ENCODE measurements at places on chromosomes 11 and 22.

DNA sequence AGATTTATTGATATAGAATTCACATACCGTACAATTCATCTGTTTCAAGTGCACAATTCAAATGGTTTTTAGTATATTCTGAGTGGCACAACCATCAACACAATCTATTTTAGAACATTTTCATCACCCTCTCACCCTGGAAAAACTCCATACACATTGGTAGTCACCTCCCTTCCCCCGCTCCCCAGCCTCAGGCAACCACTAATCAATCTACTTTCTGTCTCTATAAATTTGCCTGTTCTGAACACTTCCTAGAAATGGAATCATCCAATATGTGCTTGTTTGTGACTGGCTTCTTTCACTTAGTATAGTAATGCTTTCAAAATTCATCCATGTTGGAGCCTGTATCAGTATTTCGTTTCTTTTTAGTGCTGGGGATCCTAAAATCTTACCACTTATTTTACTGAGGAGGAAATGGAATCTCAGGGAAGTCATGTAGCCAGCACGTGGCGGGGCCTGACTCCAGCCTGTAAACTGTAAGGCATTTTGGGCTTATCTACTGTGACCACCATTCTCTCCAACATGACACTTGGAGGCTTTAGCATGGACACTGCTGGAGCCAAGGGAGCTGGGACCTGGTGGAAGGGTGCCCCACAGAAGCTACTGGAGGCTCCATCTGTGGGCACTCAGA lies 905 bp upstream of the UCP3 start:
- no peak for DNase-seq

DNA sequence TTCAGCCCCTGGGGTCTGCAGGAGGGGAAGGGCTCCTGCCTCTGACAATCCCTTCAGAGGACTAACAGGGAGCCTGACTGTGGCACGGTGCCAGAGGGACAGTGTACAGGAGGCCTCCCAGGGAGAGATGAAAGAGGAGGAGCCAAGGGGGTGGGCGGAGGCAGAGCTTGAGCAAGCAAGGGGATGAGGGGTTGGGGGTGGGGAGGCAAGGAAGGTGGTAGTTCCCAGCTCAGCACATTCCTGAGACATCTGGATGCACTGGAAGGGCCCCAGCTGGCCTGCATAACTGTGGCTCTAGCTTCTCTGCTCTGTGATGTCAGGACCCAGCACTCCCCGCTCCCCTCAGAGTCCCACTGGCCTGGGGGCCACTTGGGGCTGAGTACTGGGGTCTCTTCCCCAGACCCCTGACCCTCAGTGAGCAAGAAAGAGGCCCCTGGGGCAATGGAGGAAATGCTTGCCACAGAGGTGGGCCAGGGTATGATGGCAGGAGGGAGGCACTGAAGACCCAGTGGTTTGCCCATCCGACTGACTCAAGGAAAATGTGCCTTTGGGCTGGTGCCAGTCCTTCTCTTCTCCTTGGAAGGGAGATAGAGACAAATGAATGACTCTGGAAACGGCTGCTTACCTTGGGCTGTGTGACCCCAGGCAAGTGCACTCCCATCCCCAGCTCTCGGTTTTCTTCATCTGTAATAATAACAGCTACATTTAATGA lies 13.3 kb downstream of the CREB3L1 start:
- DNase-seq, result no peak

GRCh38 chr11:122345586-122345985 lies 229.6 kb upstream of the BLID start:
- DNase-seq, result no peak

DNA sequence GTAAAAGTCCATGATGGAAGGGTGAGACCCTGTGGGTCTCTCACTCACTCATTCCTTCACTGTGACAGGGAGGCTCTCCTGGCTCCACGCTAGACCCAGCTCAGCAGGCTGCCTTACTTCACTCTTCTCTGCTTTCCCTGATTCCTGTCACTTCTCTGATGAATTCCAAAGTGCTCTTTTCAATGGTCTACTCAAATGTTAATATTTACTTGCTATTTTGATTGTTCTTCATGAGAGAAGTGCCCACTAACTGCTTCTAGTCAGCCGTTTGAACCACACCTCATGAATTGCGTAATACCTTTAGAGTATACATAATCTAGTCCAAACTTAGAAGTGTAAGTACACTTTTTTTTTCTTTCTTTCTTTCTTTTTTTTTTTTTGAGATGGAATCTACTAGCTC lies 1350.2 kb upstream of the RAG2 start:
- no peak for DNase-seq

DNA sequence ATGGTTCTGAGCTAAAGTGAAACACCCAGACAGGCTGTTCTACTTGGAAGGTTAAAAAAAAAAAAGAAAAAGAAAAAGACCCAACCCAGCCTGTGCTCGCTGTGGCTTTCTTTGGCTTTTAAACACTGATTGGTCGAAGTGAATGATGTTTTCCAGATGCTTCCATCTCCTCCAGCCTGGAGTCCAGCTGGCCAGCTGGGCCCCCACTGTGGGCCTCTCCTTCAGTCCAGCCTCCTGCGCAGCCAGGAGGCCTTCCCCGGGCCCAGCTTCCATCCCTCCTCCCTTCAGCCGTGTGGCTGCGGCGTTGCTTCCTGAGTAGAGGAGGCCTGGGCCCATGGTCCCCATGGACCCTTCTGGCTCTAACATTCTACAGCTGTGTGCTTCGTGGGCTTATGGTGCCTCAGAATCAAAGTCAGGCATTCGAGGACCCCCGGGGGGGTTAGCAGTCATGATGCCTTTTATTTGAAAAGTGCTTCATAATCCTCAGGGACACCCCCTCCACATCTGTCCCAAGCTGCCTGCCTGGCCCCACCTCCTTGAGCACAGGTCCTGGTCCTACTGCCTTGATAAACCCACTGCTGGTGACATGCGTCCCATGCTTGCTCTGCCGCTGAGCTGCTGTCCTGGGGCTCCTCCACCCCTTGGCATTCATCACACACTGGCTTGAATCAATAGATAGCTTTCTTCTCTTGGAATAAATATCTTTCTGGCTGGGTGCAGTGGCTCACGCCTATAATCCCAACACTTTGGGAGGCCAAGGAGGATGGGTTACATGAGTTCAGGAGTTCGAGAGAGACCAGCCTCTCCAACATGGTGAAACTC lies 42.2 kb upstream of the FBLN1 start:
- DNase-seq, result no peak

DNA sequence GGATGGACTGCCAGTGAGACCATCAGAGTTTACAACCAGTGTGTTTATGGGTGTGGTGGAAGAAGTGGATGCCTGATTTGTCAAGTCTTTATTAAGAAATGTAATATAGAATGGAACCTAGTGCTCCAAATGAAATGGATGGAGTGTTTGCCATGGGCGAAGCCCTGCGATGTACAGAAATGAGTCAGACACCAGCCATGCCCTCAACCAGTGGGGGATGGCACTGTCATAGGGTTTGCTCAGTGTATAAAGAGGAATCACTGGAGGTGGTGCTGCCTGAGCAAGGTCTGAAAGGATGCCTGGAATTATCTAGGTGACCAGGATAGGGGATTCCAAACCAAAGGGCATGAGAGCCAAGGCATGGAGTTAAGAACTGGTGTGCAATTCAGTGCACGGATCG lies 120.9 kb upstream of the MTNR1B start:
- DNase-seq, result no peak

- DNase-seq, result no peak
Measured at GRCh38 chr11:104765401-104766095, 132.7 kb downstream of the CASP12 start.

- DNase-seq, result no peak
Measured at GRCh38 chr11:87463486-87464102, 425.9 kb downstream of the TMEM135 start.

- no peak for DNase-seq
Measured at GRCh38 chr11:433641-434040, 8.2 kb downstream of the ANO9 start.

- DNase-seq, result no peak
Measured at GRCh38 chr22:18145676-18146388, 4.1 kb upstream of the USP18 start.

GRCh38 chr22:24144056-24144777 lies 37.1 kb upstream of the SUSD2 start:
- DNase-seq, result no peak

GRCh38 chr22:49191506-49191980 lies 636.1 kb downstream of the BRD1 start:
- no peak for DNase-seq

- DNase-seq, result no peak
Measured at GRCh38 chr11:66070604-66071380, 720 bp downstream of the PACS1 start.

DNA sequence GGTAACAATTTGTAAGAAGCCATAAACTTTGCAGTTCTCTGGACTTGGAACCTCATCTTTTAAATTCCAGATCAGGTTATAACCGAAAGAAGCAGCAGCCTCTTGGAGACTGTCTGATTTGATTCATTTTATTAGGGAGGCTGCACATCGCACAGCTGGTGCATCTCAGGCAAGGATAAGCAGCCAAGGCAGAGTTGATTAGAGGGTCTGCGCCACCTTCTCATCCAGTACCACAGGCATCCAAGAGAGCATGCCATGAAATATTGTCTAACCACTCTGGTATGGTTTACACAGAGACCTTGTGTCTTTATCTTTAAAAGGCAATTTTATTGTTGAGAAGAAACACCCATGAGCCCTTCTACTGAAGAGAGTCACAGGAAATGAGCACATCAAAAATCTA lies 16.2 kb upstream of the CWF19L2 start:
- DNase-seq, result no peak

DNA sequence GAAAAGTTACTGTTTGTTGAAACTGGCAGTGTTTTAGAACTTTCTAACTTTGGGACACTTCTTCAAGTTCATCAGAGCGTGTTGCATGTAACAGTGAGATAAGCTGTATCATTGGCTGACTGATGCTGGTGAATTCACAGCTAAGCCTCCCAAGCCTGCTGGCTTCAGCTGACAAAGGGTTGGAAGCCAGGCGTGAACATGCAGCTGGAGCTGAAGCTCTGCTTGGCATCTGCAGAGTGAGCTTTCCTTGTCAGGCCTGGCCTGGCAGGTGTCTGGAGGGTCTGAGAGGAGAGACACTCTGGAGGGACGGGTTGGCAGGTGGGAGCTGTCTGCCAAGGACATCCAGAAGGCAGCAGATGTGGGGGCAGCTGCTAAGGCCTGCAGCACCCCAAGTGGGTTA lies 1.5 kb downstream of the AMPD3 start:
- DNase-seq, result no peak

DNA sequence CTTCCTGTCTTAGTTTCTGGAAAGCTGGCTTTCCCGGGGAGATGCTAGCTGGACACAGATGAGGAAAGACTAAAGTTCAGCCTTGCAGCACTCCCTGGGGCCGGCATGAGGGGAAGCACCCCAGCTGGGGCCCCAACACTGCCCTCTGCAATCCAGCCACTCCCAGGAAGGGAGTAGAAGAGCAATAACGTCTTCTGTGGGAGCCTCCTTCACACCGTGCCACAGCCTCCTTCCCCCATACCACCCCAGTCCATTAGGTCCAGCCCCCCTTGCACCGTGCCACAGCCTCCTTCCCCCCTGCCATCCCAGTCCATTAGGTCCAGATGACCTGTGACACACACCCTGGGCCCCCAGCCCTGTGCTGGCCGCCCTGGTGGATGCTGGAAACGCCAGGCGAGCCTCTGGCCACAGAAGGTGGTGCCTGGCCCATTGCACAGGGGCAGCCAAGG lies 44.1 kb upstream of the PRDM11 start:
- no peak for DNase-seq

DNA sequence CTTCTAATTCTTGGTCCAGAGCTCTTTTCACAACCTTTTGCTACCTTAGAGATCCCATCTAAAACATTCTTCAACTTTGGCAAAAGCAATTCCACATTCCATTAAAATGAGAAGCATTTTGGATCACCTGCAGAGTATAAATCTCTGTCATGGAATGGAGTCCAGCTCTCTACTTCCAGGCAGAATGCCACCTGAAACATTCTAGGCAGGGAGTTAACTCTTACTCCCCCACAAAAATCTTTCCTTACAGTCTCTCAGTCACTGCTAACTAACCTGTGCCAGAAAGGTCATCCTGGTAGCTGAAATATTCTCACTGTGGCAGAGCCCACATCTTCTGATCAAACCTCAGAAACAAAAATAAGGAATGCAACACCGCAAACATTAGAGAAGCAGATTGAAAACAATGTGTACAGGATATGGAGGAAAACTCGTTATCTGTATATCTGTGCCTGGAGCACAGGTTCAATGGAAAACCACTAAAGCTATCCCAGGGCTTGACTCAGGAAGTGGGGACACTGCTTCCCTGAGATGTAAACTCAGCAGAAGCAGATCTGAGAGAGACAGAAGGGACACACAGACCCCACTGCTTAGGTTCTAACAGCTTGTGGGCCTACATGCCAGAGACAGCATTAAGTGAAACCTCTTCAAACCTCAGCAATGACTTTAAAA lies 78.9 kb downstream of the KCNC1 start:
- no peak for DNase-seq

- no peak for DNase-seq
Measured at GRCh38 chr11:6251990-6252473, 7.6 kb upstream of the CCKBR start.

- no peak for DNase-seq
Measured at GRCh38 chr11:75770102-75770501, 1.5 kb downstream of the DGAT2 start.

DNA sequence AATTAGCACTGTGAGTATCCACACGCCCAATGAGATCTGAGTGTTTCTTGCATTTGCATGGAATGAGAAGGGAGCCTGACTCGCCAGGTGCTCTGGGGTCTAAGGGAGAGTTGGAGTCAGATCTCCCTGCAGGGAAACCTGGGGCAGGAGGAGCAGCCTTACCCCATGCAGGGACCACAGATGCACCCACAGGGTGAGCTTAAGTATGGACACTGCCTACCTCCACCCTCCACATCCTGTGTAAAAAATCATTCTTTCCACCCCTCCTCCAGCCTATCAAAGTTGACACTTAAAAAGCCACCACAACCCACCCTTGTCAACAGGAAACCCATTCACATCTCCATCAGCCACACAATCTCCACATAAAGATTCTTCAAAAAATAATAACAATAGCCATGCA lies 67.0 kb upstream of the IGLL5 start:
- no peak for DNase-seq

DNA sequence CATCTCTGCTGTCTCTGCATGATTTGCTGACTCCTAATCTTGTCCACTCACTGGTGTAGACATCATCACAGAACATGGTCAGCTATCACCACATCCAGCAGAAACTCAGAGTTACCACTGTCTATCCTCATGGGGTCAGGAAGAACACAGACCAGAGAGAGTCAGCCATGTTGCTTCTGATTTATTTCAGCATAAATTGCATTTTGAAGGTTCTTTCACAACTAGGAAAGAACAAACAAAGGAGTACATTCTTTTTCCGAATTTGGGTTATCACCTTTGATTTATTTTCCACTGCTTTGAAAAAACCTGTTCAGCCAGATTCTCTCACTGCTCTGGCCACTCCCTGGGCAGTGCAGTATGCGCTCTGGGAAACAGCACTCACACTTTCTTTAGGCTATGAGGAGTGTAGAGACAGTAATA lies 172.0 kb upstream of the MTMR2 start:
- DNase-seq, result no peak

Data from stimulated activated CD8-positive, alpha-beta memory T cell treated with anti-CD3 and anti-CD28 coated beads, Interleukin-4, amount 100 ng/mL, for 4 hours (primary cell).